Stimulated activated CD4-positive, alpha-beta T cell treated with anti-CD3 and anti-CD28 coated beads, Interleukin-1b, Interleukin-23, amount 100 ng/mL, for 1 hour (primary cell): ENCODE measurements at places on chromosomes 13 and 19.

- DNase-seq = no peak
Observed at GRCh38 chr13:35285677-35286076, 190.8 kb downstream of the MAB21L1 start.

DNA sequence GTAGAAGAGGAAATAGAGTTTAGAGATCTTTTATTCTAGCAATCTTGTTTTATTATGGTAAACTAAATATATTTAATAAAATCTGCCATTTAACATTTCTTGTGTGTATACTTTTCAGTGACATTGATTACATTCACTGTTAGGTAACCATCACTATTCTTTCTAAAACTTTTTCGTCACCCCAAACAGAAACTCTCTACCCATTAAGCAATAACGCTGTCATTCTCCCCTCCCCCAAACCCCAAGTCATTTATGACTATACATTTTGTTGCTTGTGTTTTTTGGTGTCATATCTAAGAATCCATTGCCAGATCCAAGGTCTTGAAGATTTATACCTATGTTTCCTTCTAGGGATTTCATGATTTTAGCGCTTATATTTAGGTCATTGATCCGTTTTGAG is 10.6 kb downstream of the URI1 start:
- no peak for DNase-seq

DNA sequence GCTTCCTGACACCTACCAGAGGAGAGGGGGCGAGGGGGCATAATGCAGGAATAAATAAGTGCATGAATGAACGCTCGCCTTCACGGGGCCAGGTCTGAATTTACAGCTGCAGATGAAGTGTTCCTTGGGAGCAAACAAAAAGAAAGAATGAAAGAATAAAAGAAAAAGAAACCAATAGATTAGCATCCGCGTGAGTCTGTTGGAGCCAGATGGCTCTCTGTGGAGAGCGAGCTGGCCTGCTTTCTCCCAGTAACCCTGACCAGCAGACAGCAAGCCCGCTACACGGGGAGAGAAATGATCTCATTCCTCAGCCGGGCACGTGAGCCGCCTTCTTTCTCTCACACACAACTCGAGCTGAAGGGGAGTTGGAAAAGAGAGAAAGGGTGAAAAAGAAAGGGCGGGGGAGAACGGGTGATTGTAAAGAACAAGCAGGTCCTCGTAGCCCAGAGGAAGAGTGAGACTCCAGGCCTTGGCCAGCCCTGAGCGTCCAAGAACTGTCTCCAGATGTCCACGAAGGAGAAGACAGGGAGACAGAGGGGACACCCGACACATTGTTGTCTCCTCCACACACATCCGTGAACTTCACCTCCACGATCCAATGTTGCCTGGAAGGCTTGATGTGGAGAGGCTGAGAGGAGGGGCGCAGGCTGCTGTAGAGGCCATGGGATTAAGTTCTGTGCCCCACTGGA is 81.4 kb downstream of the RNASEH2B start:
- no peak for DNase-seq

- no peak for DNase-seq
Observed at GRCh38 chr13:101880581-101880980, 428.1 kb downstream of the ITGBL1 start.

- DNase-seq = no peak
Observed at GRCh38 chr19:11338569-11339253, 746 bp downstream of the RAB3D start.

DNA sequence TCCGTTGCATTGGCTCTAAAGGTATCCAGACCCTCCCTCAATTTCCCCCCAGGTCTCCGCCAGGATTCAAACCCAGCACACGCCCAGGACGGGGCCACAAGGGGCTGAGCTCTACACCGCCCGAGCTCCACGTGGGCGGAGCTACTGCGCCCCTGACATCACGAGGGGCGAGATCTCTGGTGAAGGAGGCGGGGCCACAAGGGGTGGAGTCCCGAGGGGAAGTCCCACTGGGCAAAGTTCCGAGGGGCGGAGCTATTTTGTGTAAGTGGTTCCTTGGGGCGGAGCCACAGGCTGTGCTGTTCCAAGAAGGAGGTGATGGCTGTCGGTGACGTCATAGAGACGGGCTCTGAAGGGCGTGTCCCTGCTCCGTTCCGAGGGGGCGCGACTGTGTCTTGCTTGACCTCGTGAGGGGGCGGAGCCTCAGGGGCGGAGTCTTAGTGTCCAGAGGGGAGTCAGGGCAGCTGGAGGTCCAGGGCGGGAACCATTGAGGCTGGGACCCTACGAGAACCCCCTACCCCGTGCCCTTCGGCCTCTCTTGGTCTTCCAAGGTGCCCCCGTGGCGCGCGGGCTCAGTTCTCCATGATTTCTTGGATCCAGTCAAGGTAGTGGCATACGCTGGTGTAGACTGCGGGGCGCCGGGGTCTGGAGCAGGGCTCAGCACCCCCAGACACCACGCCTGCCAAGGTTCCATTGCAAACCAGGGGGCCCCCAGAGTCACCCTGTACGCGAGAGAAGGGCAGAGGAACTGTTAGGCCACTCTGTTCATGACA is 1.3 kb upstream of the KLK8 start:
- DNase-seq = no peak

- DNase-seq = no peak
Observed at GRCh38 chr13:45917019-45917418, 65.5 kb upstream of the SIAH3 start.

GRCh38 chr19:46714444-46715106 is 2.3 kb downstream of the PRKD2 start:
- DNase-seq = no peak

DNA sequence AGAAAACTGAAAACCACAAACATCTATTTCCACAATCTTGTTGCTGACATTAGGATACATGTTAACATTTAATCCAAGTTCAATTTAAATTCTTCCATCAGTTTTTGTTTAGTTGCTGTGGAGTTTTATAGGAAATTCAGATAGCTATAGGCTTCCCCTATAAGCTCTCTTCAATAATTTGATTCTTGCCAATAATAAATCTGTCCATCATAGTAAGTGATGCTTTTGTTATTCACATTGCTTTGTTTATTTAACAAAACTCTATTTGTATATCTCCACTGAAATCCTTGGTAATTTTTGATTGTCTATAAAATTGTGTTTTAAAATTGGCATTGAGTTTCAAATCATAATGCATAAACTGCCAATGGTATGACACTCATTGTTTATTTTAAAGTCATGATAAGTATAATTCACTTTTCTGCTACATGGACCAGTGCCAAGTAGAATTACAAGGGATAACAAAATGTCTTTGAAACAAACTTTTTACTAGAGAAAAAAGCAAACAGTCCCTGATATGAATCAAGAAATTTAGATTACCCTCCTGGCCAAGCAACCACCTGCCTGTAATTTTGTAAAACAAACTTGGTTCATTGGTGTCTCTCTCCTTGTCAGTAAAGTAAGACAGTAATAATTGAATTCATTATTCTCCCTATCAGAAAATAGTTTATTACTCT is 577.3 kb upstream of the GPC6 start:
- DNase-seq = no peak

DNA sequence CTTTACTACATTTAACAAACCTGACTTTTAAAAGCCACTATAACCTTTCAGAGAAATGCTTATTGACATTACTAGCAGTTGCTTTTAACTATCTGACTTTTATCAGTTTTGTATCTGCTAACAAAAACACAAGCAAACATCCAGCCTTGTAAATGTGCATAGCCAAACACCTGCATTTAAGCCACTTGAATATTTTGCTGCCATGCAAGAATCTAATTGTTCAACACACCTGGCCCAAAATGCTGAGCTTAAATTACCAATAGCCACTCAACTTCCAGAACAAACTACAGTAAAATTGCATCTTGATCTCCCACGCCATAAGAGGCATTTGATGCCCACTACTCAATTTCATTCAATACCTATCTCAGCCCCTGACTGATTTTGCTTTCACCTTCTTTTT is 9.3 kb downstream of the ZIC5 start:
- DNase-seq = no peak

DNA sequence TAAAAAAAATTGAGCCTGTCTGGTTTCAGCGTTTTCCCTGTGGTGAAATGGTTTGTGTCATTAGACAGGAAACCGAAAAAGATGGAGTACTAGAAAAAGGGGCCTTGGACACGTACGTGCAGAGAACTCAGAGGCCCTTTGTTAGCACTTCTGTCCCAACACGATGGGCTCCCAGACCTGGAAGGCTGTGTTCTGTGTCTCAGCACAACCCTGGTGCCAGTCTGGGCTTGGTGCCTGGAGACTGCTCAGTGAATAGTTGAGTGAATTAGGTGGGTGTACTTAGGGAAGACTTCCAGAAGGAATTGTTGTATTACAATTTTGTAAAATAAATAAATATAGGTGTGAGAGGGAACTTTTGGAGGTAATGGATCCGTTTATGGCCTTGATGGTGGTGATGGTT is 8.7 kb downstream of the ZNF71 start:
- DNase-seq = no peak

DNA sequence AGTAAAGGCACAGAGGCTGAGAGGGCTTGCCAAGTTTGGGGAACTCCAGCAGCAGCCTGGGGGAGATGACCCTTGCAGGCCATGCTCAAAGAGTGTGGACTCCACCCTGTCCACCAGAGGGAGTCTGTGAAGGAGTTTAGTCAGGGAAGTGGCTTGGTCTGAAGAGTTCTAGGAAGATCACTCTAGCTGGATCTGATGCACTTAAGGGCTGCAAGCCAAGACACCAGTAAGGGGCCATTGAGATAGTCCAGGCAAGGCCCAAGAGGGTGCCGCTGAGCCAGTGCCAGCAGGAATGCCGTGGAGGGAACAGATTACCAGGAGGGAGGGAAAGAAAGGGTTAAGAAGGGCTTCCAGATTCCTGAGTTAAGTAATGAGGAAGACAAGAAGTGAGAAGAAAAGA is 68.7 kb downstream of the ZAR1L start:
- DNase-seq = no peak

DNA sequence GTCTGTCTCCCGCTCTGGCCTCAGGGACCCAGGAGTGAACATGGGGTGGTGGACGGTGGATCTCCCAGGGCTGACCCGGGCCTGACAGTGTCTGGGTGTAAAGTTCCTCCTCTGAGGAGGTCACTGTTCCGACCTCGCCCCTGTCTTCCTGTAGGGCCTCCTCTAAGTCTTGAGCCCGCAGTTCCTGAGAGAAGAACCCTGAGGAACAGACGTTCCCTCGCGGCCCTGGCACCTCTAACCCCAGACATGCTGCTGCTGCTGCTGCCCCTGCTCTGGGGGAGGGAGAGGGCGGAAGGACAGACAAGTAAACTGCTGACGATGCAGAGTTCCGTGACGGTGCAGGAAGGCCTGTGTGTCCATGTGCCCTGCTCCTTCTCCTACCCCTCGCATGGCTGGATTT is at the start of gene SIGLEC9:
TSS of gene SIGLEC9 (plus strand) at position 178 of the 400 bp plus-strand sequence. CDS start at position 247, 69 bp downstream.
- no peak for DNase-seq

DNA sequence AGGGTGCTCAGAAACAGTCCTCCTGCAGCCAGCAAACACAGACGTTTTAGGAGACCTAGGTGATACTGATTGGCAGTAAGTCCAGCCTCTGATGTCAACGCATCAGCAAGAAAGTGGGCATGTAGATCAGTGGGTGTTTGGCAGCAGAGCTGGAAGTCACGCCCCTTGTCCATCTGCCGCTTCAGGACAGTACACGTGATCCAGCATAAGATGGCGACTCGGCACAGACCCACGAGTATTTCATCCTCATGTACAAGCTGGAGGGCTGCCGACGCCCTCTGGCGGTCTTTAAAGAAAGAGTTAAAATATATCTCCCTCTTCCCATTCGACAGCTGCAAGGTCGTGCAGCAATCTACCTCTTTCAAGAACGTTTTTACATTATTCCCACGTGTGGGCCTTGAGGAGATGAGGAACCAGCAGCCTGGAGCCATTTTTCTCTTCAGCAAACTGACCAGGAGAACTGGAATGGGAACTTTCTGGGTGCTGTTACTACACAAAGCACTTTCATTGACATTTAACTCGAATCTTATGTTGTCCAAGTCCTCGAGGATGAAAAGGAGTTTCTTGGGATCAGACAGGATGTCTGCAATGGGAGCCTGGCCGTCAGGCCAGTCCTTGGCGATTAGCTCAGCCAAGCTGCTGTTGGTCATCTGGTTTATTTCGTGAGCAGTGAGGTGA is 22.3 kb downstream of the NLRP11 start:
- DNase-seq = no peak

DNA sequence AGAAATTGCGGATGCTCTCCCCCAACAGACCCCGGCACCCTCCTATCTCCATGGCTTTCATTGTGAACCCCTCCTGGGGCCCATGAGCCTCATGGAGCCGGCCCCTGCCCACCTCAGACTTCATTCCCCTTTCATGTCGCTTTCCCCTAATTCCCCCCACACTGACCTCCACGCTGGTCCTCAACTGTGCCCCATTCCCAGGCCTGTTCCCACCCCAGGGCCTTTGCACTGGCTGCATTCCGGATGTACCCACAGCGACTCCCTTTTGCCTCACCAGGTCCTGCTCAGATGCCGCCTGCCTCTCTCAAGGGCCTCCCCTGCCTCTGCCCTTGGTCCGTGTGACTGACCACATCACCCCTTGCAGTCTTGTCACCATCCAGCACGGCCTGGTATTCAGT is 13.3 kb downstream of the SLC27A1 start:
- no peak for DNase-seq

GRCh38 chr13:41701676-41702075 is 244.3 kb downstream of the RGCC start:
- DNase-seq = no peak

DNA sequence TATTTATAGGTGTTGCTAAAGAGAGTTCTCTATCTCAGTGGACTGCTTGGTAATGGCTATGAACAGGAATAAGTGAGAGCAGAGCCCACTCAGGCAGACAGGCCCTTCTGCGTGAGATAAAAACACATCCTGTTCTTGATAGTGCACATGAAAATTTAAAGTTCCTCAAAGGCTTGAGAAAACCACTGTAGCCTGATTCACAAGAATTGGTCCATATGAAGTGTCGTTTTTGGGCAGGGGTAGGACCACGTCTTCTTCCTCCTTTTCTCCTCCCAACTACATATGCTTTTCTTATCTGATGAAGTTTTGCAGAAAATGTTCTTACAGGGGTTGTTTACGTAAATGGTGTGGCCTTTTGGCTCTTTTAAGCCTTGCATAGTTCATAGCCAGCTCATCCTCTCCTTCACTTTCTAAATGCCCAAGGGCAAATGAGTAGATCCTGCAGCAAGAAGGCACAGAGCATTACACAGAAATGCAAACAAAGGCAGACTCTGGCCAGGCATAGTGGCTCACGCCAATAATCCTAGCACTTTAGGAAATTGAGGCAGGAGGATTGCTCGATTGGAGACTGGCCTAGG is 53.8 kb downstream of the RNF6 start:
- no peak for DNase-seq

- no peak for DNase-seq
Observed at GRCh38 chr19:628168-628567, 5.2 kb downstream of the POLRMT start.

DNA sequence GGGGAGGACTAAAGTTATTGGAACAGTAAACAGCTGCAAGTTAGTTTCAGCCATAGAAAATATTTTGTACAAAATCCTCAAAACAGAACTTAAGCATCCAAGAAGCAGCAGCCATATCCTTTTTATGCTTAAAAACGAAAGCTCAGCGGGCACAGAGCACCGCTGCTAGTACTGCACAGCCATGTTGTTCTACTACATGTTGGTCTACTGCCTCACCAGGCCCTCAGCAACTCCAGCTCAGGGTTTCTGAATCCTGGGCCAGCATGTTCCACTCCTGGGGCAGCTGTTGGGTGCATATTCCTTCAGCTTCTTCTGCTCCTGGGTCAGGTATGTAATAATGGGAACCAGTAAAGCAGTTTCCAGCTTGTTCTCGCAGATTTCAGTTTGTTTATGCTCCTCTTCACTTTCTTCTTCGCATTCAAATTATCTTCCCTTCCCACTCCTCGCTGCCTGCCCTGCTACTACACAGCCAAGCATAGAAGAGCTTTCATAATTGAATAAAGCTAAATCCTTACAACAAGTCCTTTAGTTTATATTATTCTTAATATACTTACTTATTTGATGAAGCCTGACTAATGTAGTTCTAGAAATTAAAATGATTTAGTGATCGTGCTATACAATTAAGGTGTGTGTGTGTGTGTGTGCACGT is 820.5 kb upstream of the ATXN8OS start:
- no peak for DNase-seq
